ENCODE measurements at places on chromosomes 3 and 15. TPM values are rescaled to one million over a fixed set of nuclear protein-coding genes. Genes with fewer than 3 reads are reported as not detected.

- no peak overlapping the region for H3K4me3 ChIP-seq
- peak; percentile 60 for DNase-seq
- peaks cover 5% of the 10 kb centered on the region for H3K4me1 ChIP-seq
These were observed 18.8 kb upstream of the IQSEC1 start for GRCh38 chr3:13091898-13092611.

DNA sequence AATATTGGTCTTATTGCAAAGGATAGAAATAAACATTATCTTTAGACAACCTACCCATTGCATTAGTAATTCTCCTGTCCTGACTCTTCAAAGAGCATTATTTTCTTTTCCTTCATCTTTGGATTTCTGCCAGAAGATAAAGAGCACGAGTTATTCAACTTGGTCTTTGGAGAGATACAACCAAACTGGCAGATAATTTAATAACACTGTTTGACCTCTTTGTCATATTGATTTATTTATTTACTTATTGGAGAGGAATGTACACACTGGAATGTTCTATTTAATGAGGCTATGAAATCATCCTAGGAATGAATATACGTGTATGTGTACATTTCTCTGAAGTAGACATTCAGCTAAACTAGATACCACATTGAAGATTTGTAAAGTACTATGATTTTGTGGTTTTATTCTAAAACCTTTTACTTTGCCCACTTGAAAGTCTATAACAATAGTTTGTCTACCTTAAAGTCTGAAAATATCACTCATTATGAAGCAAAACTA is 462.1 kb downstream of the C3orf38 start:
- no peak overlapping the region for H3K4me3 ChIP-seq
- H3K27me3 ChIP-seq, result no peaks in the 10 kb centered on the region
- H3K36me3 ChIP-seq, result no peaks in the 10 kb centered on the region
- H3K4me1 ChIP-seq, result no peaks in the 10 kb centered on the region
- no peak for DNase-seq

The C3orf22 gene
- total RNA-seq, result not detected

The GPR149 gene
- total RNA-seq, result not detected

The ZCWPW2 gene
- 1.1 TPM for total RNA-seq

Measured in HCT116 (cell line).